ENCODE measurements at places on chromosomes 1 and 21. TPM values are rescaled to one million over a fixed set of nuclear protein-coding genes. Genes with fewer than 3 reads are reported as not detected.

DNA sequence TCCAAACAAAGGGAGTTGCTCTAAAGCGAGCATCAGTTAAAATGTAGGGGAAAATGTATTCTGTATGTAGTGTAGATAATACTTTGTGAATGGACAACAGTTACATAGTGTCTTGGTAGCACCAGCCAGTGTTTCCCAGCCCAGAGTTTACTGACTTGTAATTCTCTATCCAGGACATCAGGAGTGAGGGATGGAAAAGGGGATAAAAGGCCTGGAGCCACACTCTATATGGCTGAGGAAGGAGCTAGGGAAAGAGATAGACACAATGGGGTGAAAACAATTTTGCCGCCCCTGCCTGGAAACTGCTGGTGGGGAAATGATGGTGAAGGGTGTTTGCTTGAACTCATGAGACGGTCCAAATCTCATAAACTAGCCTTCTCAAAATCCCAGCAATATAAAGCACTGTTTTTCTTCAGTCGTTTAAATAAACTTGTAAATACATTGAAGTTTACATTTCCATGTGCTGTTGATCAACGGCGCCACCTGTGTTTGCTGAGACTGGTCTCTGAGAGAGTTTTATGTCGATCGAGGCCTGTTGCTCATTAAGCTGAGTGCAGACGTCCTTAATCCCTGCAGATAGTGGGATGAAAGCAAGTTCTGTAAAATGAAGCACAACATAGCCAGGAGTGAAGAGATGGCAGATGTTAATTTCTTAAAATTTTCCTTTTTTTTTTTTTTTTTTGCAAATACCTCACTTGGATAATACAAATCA lies 27.9 kb upstream of the AGO1 start:
- no peaks in the 10 kb centered on the region for H3K36me3 ChIP-seq
- DNase-seq: peak; percentile 51
- no peak overlapping the region for H3K4me3 ChIP-seq
- no peak overlapping the region for H3K27ac ChIP-seq

DNA sequence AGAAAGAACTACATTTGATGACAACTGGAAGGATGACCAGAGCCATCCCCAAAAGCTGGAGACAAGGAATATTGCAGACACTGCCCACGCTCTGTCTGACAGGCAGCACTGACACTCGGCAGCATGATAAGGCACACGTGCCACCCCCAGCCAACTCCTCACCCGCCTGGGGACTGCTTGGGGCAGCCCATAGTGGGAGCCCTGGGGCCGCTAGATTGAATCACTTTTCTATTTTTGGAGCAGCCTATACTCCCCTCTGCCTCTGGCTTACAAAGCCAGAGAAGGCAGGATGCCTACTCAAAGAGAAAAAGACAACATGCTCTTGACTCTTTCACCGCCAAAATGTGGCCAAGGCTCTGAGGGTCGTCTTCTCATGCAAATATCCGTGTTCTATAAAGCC lies 1.3 kb downstream of the SMG5 start:
- DNase-seq: no peak
- peaks cover 30% of the 10 kb centered on the region for H3K36me3 ChIP-seq
- H3K4me3 ChIP-seq: peak overlapping the region; percentile 74
- H3K4me1 ChIP-seq: no peaks in the 10 kb centered on the region
- no peaks in the 10 kb centered on the region for H3K27me3 ChIP-seq
- 0 out of 2 replicates have a peak overlapping the region, but pooled peaks have one; percentile 90 for H3K27ac ChIP-seq

DNA sequence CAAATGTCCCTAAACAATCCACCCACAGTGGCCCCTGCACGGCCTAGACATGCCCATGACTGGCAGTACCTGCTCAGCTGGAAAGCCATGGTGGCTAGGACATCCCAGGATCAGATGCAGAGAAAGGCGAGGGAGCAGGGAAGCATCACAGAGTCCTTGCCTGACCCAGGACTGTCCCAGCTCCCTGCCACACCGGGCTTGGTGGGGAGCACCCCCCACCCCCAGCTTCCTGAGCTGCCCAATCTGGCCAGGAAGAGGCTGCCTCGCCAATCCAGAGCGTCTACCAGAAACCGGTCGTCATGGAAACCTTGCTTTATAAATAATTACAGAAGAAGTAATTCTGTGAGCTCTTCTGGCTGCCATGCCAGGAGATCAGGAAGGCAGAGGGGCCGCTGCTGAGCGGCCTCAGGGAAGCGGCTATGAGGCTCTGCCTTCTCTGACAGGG lies 34.8 kb downstream of the ACOT7 start:
- peak overlapping the region; percentile 21 for H3K27ac ChIP-seq
- H3K4me3 ChIP-seq: no peak overlapping the region
- H3K27me3 ChIP-seq: no peaks in the 10 kb centered on the region
- DNase-seq: no peak
- H3K36me3 ChIP-seq: no peaks in the 10 kb centered on the region
- peaks cover 13% of the 10 kb centered on the region for H3K4me1 ChIP-seq

DNA sequence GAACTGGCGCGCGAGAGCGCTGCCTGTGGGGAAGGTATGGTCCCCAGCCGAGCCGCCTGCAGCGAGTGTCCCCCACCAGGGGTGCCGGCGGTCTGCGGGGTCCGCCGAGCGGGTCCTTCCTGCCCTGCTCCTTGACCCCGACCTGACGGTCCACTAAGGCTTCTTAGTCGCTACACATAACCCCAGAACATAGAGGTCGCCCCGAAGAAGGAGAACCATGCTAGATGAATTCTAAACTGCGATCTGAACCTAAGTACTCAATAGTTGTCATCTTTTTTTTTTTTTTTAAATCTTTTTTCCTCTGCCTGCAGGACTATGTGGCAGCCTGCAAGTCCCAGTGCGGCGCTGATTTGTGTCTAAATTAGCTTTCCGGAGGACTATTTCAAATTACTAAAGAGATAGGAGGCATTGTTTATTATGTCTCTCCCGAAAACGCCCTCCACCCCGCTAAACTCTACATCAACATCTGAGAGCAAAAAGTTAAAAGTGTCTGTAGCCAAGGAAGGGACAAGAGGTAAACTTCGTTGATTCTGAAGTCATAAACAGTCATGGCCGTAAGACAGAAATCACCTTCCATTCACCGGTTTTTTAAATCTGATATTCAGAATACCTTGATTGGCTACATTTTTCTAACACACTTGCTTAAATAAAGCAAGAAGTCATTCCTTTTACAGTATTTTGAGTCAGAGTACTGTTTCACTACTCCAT lies 476 bp downstream of the AXDND1 start:
- H3K27ac ChIP-seq: peak overlapping the region; percentile 86
- no peaks in the 10 kb centered on the region for H3K36me3 ChIP-seq
- H3K27me3 ChIP-seq: no peaks in the 10 kb centered on the region
- peak overlapping the region; percentile 83 for H3K4me3 ChIP-seq

- no peak overlapping the region for H3K27ac ChIP-seq
- no peak for DNase-seq
- no peaks in the 10 kb centered on the region for H3K27me3 ChIP-seq
- H3K36me3 ChIP-seq: peaks cover 4% of the 10 kb centered on the region
- peaks cover 3% of the 10 kb centered on the region for H3K4me1 ChIP-seq
Observed at GRCh38 chr1:19430121-19431068, 54.9 kb downstream of the CAPZB start.

- H3K36me3 ChIP-seq: no peaks in the 10 kb centered on the region
- no peak for DNase-seq
Observed at GRCh38 chr1:237711281-237711680, 179.4 kb downstream of the ZP4 start.

- H3K36me3 ChIP-seq: no peaks in the 10 kb centered on the region
- H3K27me3 ChIP-seq: no peaks in the 10 kb centered on the region
- no peaks in the 10 kb centered on the region for H3K4me1 ChIP-seq
Observed at GRCh38 chr1:96365596-96366390, 355.8 kb upstream of the PTBP2 start.

GRCh38 chr1:155175281-155175926 lies 1.8 kb downstream of the TRIM46 start:
- H3K27me3 ChIP-seq: no peaks in the 10 kb centered on the region
- H3K4me1 ChIP-seq: peaks cover 4% of the 10 kb centered on the region
- peak overlapping the region; percentile 86 for H3K4me3 ChIP-seq
- peaks cover 15% of the 10 kb centered on the region for H3K36me3 ChIP-seq
- H3K27ac ChIP-seq: no peak overlapping the region

- H3K27ac ChIP-seq: no peak overlapping the region
- H3K27me3 ChIP-seq: no peaks in the 10 kb centered on the region
Observed at GRCh38 chr1:97691325-97691724, 229.5 kb downstream of the DPYD start.

DNA sequence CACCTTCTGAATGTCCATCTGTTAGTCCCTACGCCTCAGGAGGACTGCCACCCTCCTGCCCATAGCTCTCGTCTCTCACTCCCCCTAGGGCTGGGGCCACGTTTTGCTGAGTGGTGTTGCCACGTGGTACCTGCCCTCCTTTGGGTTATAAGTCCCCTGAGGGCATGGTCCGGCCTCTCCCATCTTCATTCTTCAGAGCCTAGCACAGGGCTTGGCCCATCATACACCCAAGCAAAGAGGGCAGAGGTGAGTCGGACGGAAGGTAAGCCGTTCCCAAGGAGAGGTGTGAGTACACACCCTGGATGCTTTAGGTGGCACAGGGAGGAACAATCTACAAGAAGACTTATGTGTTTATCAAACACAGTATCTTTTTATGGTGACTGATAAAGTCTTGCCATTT lies 10.9 kb downstream of the PADI2 start:
- H3K27ac ChIP-seq: no peak overlapping the region
- DNase-seq: no peak
- peaks cover 4% of the 10 kb centered on the region for H3K4me1 ChIP-seq
- H3K36me3 ChIP-seq: no peaks in the 10 kb centered on the region
- H3K27me3 ChIP-seq: no peaks in the 10 kb centered on the region

DNA sequence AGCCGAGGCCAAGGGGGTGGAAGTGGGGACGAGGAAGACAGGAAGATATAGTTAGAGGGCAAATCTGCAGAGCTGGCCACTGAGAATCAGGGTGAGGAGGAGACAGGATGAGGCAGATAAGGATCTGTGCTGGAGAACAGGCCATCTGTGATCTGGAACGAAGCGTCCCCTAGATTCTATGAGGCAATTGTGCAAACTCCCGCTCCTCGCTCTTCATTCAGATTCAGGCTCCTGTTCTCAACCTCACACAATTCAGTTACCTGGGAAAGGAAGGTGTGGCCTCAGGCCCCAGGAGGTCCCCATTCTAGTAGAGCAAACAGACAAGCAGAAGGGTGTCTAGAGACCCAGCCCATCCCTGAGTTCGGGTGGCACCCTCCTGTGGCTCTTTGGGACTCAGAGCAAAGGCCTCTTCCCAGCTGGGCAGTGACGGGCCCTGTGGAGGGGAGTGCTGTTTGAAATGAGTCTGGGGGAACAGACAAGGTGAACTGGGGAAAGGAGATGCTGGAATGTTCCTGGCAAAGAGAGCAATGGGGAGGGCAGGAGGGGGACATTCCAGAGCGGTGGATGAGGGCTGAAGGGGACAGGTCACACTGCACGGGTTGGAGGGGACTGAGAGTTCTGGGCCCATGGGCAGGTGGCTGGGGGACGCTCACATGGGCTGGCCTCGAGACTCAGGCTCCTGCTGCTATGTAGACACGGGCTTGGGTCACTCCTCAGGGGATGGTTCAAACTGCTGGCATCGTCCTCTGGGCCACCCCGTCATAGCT lies 39.9 kb upstream of the AJAP1 start:
- H3K36me3 ChIP-seq: no peaks in the 10 kb centered on the region
- H3K27me3 ChIP-seq: no peaks in the 10 kb centered on the region
- DNase-seq: no peak
- peaks cover 5% of the 10 kb centered on the region for H3K4me1 ChIP-seq
- no peak overlapping the region for H3K27ac ChIP-seq

GRCh38 chr1:198700396-198700795 lies 61.6 kb downstream of the PTPRC start:
- H3K36me3 ChIP-seq: no peaks in the 10 kb centered on the region
- no peaks in the 10 kb centered on the region for H3K27me3 ChIP-seq
- no peak overlapping the region for H3K27ac ChIP-seq
- no peak for DNase-seq

GRCh38 chr21:39666681-39667315 lies 54.1 kb downstream of the B3GALT5 start:
- H3K36me3 ChIP-seq: peaks cover 29% of the 10 kb centered on the region
- no peak overlapping the region for H3K27ac ChIP-seq
- no peak for DNase-seq
- no peaks in the 10 kb centered on the region for H3K4me1 ChIP-seq
- H3K27me3 ChIP-seq: no peaks in the 10 kb centered on the region

DNA sequence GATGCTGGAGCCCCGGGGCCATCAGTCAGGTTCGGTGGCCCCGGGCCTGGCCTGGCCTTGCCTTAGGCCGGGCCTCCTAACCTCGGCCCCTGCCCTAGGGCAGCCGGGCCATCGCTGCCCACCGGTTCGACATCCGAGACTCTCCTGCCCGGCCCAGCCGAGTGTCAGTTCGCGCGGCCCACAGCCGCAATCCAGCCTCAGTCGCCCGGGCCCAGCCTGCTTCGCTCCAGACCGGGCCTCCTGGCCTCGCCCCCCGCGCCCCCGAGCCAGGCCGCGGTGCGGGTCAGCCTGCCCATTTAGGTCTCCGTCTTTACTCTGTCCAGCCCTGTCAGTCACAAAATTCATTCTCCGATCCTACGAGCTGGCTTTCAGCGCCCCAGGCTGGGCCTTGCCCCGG lies 777 bp downstream of the LRRC41 start:
- H3K36me3 ChIP-seq: no peaks in the 10 kb centered on the region
- peaks cover 17% of the 10 kb centered on the region for H3K4me1 ChIP-seq
- peak overlapping the region; percentile 92 for H3K27ac ChIP-seq
- no peak for DNase-seq
- H3K4me3 ChIP-seq: peak overlapping the region; percentile 88
- no peaks in the 10 kb centered on the region for H3K27me3 ChIP-seq

DNA sequence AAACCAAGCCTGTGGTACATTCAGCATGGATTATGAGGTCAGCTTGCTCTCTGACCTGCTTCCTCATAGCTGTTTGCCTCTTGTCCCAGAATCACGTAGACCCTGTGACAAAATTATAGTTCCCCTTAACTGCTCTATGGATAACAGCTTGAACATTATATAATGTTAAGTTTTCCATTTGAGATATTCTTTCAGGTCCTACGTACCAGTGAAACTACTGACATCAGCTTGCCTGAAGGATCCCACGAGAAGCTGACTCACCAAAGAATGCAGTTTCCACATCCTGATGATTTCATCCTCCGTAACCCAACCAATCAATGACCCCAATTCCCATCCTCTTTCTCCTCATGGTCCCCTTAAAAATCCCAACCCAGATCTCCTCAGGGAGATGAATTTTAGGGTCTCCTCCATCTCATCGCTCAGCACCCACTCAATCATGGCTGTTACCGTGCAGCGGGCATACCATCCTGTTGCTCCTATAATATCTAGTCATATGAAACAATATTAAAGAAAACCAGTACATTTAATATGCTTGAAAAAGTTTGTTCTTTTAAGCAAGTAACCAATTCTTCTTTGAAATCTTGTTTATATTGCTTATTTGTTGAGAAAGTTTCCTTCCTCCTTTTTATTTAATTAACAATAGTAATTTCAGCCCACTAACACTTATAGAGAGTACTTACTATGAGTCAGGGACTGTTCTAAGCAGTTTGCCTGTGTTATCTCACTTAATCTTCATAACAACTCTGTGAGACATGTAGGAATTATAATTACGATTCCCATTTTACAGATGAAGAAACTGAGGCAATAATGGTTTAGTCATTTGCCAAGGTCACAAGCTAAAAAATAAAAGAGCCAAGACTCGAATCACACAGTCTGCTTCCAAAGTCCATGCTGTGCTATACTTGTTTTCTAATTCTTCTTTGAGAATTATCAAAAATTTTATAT lies 27.4 kb downstream of the CHML start:
- H3K36me3 ChIP-seq: no peaks in the 10 kb centered on the region
- H3K27ac ChIP-seq: no peak overlapping the region
- H3K4me3 ChIP-seq: no peak overlapping the region
- DNase-seq: no peak

RAB42 gene
- 13.6 TPM for total RNA-seq

CRABP2 gene
- 119 TPM for total RNA-seq

RRP15 gene
- 52.8 TPM for total RNA-seq

OPTC gene
- 0.78 TPM for total RNA-seq

All from H1 (cell line).